GM04504 (cell line): ENCODE measurements at places on chromosomes 2 and 18.

DNA sequence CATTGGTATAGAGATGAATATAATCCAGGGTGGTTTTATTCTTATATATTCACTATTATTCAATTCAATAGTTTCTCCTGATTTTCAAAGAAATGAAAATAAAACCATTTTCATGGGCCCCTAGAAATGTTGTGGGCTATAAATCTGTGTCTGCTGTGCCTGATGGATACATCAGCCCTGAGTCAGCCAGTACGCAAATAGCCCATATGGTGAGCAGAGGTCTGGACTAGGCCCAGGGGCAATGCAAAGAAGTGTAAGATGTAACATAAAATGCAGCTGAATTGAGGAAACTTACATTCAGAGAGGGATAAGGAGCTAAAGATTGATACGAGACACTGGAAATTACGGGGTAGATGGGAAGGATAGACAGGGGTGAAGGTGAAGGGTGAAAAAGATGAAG lies 122.5 kb downstream of the MAIP1 start:
- no peak for DNase-seq

GRCh38 chr18:59664329-59664728 lies 32.9 kb downstream of the CCBE1 start:
- DNase-seq: no peak

DNA sequence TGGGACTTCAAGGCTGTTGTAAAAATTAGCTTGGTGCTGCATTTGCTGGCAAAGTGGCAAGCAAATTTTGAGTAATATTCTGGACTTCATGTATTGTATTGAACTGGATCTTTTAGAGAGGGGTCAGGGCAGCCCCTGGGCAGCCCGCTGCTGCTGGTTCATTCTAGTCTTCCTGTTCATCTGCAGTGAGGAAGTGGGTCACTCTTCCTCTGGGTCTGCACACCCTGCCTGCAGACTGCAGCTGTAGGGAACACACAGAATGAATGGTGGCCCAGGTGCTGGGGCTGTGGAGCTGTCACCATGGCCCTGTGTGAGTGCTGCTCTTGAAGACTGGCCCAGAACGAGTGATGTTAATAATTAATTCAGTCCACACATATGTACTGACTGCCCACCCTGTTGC lies 9.4 kb downstream of the SH3RF3 start:
- DNase-seq: no peak

DNA sequence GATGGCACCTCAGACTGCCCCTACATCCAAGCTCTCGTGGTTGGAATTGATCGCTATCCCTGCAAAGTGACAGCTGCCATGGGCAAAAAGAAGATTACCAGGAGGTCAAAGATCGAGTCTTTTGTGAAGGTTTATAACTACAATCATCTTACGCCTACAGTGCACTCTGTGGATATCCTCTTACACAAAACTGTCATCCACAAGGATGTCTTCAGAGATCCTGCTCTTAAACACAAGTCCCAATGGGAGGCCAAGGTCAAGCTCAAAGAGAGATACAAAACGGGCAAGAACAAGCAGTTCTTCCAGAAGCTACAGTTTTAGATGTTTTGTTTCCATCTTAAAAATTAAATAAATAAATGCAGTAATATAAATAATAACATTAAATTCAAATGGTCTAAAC lies 45.4 kb downstream of the INO80D start:
- DNase-seq: no peak

DNA sequence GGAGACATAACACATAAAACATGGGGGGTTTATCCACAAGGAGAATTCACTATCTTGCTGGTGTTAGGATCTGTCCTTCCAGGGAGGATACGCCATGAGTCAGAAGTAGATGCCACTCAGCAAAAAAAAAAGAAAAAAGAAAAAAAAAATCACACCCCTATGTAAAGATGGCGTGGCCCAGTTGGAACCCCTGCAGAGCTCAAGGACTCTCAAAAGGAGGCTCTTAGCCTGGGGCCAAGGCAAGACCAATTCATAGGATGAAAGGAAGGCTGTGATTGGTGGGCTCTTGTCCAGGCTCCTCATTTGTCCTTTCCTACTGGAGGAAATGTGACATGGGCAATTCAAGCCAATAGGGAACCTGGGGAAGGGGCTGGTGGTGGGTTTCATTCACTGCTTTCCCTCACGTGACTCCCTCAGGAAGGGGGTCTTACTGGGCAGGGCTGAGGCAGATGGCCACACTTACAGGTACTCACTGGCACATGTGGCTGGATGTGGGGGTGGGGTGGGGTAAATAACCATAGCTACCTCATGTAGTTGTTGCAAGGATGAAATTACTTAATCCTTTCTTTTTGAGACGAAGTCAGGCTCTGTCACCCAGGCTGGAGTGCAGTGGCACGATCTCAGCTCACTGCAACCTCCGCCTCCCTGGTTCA lies 38.7 kb upstream of the HAAO start:
- no peak for DNase-seq

- no peak for DNase-seq
Observed at GRCh38 chr2:134218930-134219658, 34.8 kb upstream of the MGAT5 start.

DNA sequence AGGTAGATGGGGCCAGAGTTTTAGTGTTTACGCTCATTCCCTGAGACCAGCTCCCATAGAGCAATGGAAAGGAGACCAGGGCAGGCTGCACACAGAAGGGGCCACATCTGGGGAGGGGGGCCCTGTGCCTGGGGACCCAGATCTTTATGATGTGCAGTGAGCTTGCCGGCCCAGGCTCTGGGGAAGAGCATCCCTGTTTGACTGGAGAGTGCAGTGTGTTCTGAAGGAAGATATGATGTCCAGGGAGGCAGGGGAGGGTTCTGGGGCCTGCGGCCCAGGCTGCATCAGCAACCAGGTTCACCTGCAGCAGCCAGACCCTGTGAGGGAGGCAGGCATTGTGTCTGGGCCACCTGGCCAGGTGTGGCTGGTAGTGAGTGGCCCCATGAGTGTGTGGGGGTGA lies 13.8 kb downstream of the TPO start:
- no peak for DNase-seq

DNA sequence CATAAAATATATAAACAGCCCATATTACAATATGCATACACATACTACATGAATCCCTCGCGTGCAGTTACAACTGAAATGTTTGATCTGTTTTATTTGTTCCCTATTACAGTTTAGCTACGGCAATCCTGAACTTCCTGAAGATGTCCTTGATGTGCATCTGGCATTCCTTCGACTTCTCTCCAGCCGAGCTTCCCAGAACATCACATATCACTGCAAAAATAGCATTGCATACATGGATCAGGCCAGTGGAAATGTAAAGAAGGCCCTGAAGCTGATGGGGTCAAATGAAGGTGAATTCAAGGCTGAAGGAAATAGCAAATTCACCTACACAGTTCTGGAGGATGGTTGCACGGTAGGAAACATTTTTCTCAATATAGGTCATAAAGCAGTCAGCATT lies 36.4 kb downstream of the COL3A1 start:
- no peak for DNase-seq
